ENCODE measurements at places on chromosomes 7 and 10.

DNA sequence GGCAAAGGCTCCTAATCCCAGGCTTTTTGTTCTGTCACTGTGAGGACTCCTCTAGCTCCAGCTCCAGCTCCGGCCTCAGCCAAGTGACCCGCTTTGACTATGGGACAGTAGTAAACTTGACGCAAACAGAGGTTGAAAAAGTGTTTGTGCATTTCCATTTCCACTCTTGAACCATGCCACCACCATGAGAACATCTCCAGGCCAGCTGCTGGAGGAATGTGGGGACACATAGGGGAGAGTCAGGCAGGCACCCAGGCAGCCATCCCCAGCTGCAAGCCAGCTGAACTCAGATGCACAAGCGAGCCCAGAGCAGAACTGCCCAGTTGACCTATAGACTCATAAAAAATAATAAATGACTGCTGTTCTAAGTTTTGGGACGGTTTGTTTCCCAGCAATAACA, 224.7 kb downstream of the GRID1 start:
- DNase-seq, result no peak

DNA sequence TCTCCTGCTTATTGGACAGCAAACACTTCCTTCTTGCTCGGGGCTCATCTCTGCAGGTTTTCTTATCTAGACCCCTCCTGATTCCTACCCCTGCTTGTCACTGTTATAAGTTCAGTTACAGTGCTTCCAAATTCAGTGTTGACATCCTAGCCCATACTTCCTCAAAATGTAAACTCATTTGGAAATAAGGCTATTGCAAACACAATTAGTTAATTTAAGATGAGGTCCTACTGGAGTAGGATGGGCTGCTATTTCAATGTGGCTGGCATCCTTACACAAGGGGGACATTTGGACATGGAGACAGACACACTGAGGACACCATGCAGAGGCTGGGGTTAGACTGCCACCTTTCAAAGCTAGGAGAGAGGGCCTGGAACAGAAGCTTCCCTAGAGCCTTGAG, 85.2 kb upstream of the NPVF start:
- DNase-seq, result no peak

GRCh38 chr10:104274762-104275721, 6.1 kb downstream of the GSTO2 start:
- peak; percentile 36 for DNase-seq

GRCh38 chr10:99964791-99965190, 45.0 kb downstream of the DNMBP start:
- DNase-seq, result peak; percentile 48

GRCh38 chr7:23026164-23026563, 12.2 kb upstream of the HYCC1 start:
- no peak for DNase-seq

DNA sequence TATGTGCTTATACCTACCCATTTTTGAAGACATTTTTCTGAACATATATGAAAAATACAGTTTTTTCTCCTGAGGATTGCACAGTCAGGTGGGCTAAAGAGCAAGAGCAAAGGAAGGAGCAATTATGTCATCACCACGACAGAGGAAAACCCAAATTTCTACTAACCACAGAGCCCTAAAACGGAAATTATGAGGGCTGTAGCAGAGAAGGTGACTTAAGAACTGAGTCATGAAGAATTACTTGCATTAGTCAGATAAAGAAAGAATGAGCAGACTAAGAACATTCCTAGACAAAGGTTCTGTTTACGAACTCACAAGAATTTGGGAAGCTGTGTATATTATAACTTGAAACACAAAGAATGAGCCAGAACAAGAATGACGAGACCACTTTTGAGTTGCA, 974.4 kb downstream of the NXPH1 start:
- no peak for DNase-seq

DNA sequence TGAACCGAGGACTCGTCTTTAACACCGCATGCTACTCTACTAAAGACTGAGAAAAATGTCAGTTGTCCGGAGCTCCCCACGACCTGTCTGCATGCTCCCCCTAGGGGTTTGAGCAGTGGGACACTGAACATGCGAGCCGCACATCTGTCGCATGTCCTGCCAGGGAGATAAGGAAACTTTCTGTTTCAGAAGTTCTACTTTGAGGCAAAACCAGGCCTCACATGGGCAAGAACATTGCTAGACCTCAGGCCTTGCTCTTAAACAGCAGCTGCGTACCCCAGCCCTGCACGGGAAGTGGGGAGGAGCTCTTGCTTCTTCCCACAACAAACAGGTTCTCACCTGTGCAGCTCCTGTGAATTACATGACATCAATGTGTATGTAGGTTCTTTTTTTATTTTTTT, 30.3 kb upstream of the HERPUD2 start:
- no peak for DNase-seq

GRCh38 chr7:6516387-6516983, 34.8 kb downstream of the GRID2IP start:
- DNase-seq, result peak; percentile 86

DNA sequence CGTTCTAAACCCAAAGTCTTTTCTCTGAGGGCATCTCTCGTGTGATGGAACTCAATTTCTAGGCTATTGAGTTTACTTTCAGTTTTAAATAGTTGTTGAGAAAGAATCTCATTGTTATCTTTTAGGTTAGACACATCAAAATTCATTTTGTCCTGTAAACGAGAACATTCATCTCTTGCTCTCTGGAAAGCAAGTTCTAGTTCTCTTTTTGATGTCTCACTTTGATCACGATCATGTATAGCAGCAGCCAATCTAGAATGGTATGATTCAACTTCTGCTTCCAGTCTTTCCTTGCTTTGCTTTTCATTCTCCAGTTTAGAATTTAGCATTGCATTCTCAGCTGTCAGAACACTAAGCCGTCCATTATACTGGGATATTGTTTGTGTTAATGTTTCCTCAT, 65.1 kb downstream of the ANKRD26 start:
- DNase-seq, result no peak

DNA sequence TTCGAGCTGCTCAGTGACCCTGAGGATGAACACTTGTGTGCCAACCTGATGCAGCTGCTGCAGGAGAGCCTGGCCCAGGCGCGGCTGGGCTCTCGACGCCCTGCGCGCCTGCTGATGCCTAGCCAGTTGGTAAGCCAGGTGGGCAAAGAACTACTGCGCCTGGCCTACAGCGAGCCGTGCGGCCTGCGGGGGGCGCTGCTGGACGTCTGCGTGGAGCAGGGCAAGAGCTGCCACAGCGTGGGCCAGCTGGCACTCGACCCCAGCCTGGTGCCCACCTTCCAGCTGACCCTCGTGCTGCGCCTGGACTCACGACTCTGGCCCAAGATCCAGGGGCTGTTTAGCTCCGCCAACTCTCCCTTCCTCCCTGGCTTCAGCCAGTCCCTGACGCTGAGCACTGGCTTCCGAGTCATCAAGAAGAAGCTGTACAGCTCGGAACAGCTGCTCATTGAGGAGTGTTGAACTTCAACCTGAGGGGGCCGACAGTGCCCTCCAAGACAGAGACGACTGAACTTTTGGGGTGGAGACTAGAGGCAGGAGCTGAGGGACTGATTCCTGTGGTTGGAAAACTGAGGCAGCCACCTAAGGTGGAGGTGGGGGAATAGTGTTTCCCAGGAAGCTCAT, 1.1 kb downstream of the DDIT4 start:
- DNase-seq, result peak; percentile 56

DNA sequence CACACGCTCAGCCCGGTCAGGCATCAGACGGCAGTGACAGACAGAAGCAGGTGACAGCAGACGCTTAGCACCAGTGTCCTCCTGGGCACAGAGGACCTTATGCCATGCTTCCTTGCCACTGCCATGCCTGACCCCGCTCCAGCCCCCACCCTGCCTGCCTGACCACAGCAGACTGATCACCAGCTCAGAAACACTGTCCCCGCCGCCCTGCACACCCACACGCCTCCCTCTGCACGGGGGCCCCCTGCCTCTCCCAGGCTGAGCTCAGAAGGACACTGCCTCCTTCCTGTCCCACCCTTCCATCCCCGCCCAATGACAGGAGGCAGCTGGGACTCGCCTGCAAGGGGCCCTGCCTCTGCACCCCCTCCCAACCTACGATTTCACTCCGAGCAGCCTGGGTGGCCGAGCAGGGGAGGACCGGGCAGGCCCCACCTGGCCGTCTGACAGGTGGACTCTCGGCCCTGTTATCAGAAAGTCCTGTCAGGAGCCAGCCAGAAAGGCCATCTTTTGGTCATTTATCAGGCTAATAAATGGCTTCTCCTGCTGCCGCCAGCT, 183.4 kb downstream of the ELFN1 start:
- no peak for DNase-seq
